CD8-positive, alpha-beta memory T cell (primary cell): ENCODE measurements at places on chromosomes 16 and 17.

DNA sequence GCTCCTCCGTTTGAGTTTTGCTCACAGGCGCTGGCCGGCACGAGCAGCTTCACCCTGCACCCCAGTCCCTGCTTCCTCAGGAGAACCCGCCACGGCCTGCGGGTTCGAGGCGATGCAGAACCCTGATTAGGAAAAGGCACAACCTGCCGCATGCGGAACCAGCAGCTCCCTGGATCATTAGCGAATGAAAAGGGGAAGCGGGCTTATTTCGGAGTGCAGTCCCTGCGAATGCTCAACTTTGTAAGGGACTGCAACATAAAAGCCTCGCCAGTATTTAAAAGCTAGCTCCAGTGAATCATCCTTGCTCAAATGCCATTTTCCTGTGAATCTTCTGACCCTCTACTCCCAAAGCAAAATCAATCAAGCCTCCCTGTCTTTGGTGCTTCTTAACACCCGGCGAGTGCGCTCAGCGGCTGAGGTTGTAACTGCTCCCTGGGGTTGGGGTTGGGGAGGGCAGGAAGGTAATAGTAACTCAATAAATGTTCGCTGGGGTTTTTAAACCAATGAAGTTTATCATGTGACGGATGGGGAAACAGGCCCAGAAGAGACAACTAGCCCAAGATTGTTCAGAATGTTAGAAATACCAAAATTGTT lies 678 bp upstream of the AKAP10 start:
- no peak for DNase-seq

DNA sequence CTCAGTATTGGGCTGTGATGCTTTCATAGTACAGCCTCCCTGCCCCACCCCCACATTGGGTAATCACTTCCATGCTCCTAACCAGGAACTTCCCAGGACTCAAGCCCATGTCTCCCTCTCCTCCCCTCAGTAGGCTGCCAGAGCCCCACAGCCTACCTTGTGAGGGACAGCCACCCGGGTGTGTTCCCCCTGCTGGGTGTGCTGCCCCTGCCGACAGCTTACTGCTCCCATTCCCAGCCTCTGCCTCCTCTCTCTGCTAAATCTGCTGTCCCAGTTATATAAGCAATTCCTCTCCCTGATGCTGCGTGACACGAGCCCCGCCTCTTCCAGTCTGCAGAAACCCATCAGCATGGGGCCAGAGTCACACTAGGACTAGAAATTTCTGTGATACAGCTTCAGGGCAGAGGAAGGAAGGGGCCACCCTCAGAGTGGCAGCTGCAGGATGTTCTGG lies at the start of gene RSKR:
TSS of gene RSKR (minus strand) at position 255 of the 451 bp plus-strand sequence. CDS start at position 231, 24 bp downstream.
- DNase-seq, result no peak

DNA sequence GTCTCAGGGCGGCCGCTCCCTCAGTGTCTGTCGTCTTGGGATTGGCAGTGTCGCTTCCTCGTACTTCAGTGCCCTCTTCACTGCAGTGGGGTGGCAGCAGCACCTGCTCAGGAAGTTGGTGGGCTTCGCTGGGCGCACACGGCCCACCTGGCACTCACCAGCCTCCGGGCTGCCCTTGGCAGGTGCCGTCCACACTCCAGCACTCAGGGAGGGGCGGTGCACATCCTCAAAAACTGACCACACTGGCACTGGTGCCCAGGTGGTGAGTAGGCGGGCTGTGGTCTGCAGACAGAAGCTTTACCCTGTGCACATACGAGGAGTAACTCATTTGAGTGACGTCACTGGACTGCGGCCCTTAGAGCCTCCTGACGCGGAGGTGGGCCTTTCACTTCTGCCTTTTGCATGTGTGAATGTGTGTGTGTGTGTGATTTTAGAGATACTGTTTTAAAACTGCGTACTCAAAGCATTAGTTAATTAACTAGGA lies 94.6 kb downstream of the BANP start:
- no peak for DNase-seq

- DNase-seq, result no peak
Measured at GRCh38 chr16:54347961-54348360, 61.4 kb upstream of the IRX3 start.

- no peak for DNase-seq
Measured at GRCh38 chr17:42891539-42892152, 9.0 kb upstream of the G6PC1 start.
